Hypothalamus (tissue), 51 donors: ENCODE measurements at places on chromosomes 2 and 18.

GRCh38 chr2:35963824-35964223 lies 391.8 kb upstream of the CRIM1 start:
- no peak for DNase-seq

DNA sequence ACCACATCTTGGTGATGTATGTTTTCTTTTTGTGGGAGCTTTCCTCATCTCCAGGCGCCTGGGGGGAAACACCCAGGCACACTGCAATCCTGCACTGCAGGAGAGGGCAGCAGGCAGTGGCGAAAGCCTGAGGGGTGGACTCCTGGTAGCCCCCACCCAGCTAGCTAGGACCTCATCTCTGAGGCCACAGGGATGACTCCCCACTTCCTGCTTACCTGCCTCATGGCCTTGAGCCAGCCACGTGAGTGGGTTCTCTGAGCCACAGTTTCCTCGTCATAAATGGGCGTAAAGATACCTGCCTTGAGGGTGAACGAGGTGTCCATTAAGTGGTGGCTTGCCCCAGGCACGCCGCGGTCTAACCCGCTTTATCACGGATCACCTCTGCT lies 19.1 kb downstream of the TRAF3IP1 start:
- no peak for DNase-seq

DNA sequence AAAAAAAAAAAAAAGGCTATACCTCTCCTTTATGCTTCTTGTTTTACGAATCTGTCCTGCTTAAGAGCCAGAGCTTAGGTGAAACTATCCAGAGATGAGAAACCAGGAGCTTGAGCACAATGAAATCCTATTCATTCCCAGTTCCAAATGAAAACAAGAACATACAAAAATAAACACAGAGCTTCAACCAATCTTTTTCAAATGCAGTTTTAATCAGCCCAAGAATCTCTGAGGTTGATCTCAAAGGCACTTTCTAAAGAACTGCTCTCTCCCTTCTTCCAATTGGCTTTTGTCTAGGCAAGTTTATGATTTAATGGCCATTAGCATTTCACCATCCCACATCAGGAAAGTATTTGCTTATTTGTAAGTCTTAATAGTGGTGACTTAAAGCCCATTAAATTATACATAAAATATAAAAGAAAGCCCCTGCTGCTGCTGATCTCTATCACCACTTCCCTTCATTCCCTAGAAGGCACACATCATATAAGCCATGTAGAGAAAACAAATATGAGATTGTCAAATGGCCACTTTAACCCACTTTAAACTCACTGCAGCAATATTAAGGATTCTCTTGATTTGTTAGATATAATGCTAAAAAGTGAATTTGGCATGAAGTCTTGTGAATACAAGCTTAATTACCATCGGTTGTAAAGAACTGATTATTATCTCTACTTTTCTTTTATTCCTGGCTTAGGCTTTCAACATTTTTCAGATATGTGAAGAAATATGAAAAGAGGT lies 29.3 kb upstream of the SCN9A start:
- DNase-seq: no peak

DNA sequence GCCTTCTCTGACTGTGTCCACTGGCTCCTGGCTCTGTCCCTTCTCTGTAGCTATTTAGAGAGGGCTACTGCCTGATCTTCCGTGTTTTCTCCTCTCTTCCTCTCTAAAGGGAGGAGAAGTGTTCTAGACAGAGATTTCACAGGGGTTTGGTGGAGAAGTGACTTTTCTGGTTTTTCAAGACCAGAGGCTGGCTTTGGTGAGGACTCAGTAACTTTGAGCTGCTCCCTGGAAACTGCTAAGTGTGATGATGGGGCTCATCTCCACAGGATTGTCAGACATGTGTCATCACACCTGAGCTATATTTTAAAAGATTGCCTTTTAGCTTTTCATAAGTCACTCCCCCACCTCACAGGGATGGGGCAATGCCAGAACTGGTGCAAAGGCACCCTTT lies 6.2 kb downstream of the MAL start:
- no peak for DNase-seq

DNA sequence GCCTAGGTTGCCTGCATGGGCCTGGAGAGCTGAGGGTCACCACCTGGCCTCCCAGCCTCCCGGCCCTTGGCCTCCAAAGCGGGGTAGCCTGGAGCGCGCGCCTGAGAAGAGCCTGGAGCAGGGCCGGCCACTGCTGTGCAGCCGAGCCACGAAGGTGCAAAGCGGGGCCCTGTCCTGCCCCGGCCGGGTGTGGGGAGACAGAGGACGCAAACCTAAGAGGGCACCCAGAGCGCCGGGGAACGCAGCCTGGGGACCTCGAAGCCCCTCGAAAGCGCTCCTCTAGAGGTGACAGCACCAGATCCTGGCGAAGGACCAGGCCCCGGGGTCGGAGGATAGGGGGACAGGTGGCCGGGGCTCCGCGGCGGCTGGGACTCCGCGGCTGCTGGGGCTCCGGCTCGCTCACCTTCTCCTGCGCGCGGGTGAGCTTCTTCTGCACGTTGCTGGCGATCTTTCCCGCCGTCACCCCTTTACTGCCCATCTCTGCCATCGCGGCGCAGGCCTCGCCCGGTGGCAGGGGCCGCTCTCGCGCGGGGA lies 430 bp downstream of the BIN1 start:
- DNase-seq: no peak

DNA sequence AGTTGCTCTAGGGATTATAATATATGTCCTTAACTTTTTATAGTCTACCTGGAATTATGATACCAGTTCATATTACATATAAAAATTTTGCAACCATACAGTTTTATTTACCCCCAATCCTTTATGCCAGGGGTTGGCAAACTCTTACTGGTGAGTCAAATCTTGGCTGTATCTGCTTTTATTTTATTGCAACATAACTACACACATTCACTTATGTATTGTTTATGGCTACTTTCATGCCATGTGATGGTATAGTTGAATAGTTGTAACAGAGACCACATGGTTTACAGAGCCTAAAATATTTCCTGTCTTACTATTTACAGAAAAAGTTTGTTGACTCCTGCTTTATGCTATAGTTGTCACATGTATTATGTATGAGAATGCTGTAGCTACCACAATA lies 25.8 kb upstream of the DLX2 start:
- DNase-seq: no peak

GRCh38 chr2:229927817-229928321 lies 5.6 kb downstream of the FBXO36 start:
- no peak for DNase-seq

GRCh38 chr2:112149194-112149593 lies 11.0 kb downstream of the FBLN7 start:
- DNase-seq: no peak

DNA sequence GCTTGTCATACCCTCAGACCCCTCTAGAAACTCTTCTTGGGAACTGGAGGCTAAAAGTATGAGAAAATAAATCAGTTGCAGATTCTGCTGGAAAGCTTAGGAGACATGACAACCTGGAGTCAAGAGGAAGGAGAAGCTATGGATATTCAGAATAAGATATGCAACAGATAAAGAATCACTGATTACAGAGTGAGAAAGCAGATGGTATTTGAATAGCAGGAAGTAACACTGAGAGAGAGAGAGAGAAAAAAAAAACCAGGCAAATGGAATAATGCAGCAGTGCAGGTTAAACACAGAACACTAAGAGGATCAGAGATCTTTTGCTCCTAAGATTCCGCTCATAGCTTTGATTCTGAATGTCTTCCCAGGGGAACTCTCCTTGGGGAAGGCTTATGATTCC lies 1284.1 kb upstream of the NXPH2 start:
- no peak for DNase-seq

DNA sequence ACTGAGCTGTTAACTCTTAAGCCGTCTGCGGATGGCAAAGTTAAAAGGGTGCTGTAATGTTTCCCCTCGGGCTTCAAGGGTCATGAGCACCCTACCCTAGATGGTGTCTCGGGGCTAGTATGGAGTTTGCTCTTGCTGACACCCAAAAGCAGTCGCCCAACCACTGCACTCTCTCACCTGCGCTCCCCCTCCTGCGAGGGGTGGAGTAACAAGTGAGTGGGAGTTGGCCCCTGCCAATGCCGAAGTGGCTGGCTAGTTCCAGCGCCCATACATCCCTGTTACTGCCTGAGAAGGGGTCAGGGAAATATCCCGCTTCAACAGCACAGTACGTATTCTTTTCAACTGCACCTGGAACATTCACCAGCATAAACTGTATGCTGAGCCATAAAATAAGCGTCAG lies 47.5 kb downstream of the FAM117B start:
- no peak for DNase-seq

- DNase-seq: no peak
Observed at GRCh38 chr2:27891673-27892105, 1.2 kb downstream of the BABAM2 start.

- no peak for DNase-seq
Observed at GRCh38 chr2:99898336-99899048, 243.9 kb downstream of the AFF3 start.

GRCh38 chr18:31983020-31983419 lies 35.6 kb upstream of the RNF125 start:
- no peak for DNase-seq

DNA sequence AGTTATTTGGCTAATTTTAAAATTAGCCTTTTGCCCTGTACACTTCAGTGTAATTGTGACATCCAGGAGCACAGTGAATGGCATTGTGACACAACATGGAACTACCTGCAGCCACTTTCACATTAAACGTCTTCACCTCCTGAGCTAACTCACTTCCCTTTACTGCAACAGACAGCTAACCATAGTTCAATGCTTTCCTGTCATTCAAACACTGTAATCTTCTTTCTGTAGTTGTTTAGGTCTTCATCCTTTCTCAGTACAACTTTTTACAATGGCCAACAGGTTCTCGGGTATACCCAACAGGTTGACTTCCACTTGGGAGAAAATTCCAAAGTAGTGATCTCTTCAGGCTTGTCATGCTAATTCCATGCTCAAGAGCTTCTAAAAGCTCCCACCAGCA lies 8.6 kb upstream of the AGPS start:
- DNase-seq: no peak

DNA sequence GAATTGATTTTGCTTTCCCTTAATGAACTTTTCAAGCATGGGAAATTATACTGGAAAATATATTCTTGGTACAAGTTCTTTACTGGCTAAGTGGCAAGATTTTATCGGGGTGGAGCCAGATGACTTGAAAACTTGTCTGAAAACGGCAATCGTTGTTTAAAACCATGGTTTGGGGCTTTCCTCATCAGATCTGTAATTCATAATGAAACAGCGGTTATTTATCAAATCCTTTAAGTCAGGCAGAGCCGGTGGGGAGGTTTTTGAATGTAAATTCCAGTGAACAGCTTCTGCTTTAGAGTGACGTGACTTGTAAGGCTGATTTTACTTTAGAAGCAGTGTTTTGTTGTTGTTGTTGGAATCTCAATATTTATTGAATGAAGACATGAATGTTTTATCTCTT lies 2.6 kb downstream of the SEC11C start:
- DNase-seq: no peak

DNA sequence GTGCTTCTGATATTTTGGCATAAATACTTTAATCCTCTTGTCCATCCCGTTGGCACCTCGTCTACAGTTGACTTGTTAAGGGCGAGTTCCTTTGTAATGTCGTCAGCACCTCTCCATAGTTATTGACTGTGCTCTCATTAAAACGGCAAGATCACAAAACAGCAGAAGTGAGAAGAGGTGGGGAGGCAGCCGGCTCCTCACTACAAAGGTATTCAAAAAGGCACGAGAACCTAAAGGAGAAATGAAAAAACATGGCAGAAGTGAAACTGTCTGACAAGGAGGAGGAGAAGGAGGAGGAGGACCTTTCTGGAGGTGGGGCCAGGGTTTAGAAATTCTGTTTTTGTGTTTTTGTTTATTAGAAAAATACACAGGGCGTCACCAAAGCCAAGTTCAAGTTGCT lies 235.6 kb downstream of the BCL11A start:
- DNase-seq: no peak

DNA sequence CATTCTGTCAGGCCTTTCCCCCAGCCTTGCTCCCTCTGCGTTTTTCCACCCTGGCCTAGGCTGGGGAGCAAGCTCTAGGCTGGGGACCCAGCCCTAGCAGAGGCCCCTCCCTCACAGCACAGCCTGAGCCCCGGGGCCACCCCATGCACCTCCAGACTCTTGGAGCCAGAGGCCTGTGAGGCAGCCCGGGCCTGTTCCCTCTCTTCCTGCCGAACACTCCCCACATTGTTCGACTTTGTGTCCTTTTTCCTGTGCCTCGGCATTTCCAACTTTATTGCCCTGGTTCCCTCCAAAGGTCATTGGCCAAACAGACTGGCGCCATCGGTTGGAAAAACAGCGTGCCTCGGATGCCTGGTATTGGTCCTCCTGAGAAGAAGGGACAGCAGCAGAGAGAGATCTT lies 79.7 kb downstream of the HS1BP3 start:
- no peak for DNase-seq

DNA sequence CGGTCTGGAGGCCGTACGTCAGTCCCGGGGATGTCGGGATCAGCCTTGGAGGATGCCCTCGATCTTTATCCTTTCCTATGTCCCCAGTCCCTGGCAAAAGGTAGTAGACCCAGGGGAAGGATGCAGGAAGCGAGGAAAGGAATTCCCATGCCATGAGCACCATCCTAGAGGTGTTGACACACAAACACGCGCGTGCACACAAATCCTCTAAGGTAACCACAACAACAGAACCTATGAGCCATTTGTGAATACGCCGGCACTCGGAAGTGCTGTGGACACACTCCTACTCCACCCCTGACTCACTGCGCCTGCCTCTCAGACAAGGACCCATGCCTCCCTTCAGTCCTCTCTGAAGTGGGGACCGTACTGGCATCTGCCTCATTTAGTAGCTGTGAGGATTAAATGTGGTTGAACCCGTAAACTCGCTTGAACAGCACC lies 11.3 kb upstream of the MLPH start:
- no peak for DNase-seq

GRCh38 chr2:27929916-27930486 lies 39.5 kb downstream of the BABAM2 start:
- DNase-seq: no peak

DNA sequence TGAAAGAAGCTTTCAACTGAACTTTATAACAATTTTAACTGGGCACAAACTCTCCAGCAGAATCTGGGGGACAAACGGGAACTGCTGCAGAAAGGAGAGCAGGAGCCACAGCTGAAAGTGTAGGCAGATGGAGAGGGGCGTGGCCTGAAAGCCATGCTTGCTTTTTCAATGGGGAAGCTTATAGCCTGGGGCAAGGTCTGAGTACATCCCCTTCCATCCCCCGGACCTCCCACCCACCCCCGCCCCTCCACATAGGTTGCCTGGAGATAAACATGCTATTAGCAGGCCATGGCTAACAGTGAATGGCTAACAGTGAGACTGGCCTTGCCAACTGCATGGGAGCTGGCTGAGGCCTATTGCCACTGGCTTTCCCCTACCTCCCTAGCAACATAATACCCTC lies 317.9 kb upstream of the TANK start:
- DNase-seq: no peak

- DNase-seq: peak; percentile 38
Observed at GRCh38 chr2:64606479-64607363, 47.0 kb downstream of the SERTAD2 start.

- DNase-seq: no peak
Observed at GRCh38 chr2:215535125-215535668, 99.3 kb upstream of the FN1 start.
